ENCODE measurements at places on chromosomes 4 and X.

- DNase-seq = no peak
Observed at GRCh38 chr4:534576-535151, 35.7 kb downstream of the PIGG start.

GRCh38 chr4:1029529-1029928 lies 18.1 kb downstream of the FGFRL1 start:
- no peak for DNase-seq

GRCh38 chr4:177478496-177478895 lies 36.3 kb upstream of the AGA start:
- DNase-seq = no peak

GRCh38 chr4:37742149-37742548 lies 56.0 kb upstream of the RELL1 start:
- no peak for DNase-seq

Data from posterior cingulate gyrus (tissue), 11 donors.